ENCODE measurements at places on chromosomes 3 and 15.
A peak's percentile ranks its signal among the peaks of the same experiment; 100 is the strongest.

DNA sequence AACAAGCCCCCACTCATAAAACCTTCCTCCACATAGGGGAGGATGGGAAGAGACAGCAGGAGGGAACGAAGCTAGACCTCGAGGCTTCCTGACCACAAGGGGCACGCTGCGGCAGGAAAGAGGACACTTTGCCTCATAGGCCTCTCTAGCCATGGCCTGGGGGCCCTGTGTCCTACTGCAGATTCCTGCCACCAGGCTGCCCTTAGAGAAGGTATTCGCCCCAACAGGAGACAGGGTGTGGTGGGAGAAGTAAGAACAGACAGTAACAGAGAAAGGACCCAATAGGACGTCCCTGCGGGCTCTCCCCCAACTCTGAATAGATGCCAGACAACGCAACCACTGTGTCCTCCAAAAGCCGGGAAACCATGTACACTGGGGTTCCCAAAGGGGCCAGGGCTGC is 36.8 kb downstream of the ADCY5 start:
- DNase-seq = no peak

DNA sequence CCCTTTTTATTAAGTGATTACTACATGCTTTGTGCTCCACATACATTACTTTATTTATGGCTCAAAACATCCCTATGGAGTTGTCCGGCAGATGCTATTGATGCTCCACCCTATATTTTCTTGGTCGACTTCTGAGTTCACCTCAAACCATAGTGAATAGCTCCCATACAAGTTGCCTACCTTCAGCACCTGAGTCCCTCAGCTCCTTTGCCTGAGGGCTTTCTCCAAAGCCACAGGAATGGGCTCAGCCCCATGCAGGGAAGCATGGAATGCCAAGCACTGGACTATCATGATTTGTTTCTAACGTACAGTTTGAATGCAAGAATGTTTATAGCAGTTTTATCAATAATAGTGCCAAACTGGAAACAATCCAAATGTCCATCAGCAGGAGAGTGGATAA is 124.8 kb upstream of the TNIK start:
- DNase-seq = peak; percentile 9

DNA sequence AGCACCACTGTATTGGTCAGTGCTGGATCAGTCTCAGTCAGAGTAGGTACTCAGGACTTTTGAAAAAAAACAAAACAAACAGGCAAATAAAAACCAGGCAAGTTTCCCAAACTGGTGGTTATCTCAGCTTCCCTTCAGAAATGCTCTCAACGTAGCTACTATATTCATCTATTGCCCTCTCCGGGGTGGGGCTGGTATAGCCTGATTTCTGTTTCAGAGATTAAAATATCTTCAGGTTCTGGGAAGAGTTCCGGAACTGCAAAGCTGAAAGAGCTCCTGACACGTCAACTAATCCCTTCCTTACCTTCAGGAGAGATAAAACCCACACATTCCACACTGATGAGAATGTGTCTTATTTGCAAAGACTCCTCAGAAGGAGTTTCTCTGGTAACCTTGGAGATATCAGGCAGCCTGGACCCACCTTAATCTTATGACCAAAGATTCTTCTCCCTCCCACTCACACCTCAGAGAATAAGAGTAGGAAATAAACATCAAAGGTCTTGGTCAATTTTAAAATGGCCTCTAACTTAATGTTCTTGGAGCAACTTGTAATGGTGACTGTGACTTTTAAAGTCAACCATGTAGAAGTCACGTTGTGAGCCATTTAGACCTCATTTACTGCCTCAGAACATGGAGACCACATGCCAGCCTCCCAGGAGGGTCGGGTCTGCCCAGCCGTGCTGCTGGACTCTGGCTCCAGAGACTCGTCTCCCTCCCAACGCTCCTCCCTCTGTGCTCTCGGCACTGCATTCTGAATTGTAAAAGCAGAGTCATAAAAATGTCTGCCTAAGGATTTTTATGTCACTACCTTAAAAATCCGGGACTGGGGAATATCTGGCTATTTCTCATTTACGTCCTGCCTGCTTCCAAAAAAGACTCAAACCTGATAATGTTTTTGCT is 53.8 kb downstream of the CDCP1 start:
- DNase-seq = peak; percentile 7

- DNase-seq = no peak
Measured at GRCh38 chr3:190497811-190498210, 16.1 kb upstream of the IL1RAP start.

GRCh38 chr15:73700041-73700842 is 16.1 kb downstream of the CD276 start:
- peak; percentile 79 for DNase-seq

DNA sequence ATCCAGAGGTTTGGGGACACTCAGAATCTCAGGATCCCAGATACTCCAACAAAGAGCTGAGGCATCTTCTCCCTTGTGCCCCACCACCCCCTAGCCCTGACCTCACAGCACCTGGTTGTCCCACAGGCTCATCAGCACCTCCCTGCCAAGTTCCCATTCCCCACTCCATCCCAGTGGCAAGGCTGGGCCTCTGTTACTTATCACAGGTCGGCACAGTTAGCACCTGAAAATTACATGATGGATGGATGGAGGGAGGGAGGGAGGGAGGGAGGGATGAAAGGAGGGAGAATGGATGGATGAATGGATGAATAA is 12.8 kb downstream of the MYL3 start:
- no peak for DNase-seq

DNA sequence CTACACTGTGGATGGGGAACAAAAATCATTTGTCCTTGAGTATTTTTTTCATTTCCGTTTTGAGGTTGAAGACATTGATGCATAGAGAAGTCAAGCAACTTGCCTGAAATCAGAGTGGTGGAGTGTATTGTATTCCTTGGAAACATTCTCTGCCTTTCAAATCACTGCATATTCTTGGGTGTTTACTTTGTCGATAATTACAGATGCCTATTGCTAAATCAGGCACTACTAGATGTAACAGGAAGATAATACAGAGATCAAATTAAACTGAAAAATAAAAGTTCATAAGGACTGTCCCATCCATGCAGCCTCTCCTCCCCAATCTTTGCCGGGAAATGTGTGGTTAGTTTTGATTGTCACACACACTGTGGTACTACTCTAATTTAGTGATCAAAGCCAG is 37.4 kb upstream of the VEPH1 start:
- DNase-seq = no peak

DNA sequence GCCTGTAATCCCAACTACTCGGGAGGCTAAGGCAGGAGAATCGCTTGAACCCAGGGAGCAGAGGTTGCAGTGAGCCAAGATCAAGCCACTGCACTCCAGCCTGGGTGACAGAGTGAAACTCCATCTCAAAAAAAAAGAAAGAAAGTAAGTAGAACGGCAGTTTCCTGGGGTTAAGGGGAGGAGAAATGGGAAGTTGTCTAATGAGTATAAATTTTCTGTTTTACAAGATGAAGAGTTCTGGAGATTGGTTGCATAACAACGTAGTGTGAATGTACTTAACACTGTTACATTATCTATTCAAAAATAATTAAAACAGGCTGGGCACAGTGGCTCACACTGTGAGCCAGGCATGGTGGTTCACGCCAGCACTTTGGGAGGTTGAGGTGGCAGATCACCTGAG is 45.4 kb downstream of the GRK7 start:
- no peak for DNase-seq

DNA sequence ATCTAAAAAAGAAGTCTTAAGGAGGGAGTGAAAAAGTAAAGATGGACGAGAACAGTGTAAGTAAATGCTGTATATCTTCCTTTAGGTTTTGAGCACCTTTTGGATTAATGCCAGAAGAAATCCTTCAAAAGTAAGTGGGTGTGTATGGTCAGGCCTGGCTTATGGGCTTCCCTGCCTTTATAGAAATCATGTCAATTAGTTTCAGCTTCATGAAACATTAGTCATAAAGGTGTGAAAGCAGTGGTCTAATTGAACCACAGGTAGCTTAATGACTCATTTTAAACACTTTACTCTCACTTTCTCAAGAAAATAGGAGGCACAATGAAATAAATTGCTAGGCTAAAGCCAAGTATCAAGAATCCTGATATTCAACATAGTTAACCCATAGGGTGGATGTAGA is 467.4 kb upstream of the DPPA4 start:
- no peak for DNase-seq

DNA sequence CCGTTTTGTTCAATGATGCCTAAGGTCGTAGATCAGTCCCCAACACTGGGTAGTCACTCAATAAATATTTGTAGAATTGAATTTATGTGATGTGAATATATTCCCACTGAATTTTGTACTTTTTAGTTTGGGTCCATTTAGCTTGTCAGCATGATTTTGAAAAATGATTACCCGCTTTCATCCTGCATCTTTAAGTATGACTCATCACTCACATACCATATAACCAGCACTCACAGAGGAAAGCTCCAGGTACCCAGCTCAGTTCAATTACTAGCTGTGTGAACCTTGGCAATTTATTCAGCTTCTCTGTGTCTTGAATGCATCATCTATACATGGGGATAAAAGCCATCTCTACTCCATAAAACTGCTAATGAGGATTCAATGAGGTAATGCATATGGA is 2.2 kb upstream of the MLF1 start:
- no peak for DNase-seq

DNA sequence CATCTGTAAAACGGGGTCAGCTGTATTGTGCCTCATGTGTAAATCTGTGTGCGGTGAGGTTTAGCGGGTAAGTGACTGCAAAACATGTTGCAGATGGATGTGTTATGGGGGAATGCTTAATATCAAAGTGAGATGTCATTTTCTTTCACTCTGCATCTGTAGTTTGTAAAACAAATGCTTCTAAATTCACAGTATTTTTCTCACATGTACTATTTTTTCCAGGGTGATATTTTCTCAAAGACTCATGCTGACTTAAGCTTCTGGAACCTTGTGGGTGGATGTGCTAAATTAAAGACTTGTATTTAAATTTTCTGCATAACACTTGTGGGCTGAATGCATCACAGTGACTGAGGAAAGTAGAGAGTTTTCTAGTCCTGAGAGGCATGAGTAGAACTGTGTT is 115.2 kb upstream of the TP63 start:
- no peak for DNase-seq

- no peak for DNase-seq
Measured at GRCh38 chr3:149596134-149596770, 61.6 kb downstream of the WWTR1 start.

DNA sequence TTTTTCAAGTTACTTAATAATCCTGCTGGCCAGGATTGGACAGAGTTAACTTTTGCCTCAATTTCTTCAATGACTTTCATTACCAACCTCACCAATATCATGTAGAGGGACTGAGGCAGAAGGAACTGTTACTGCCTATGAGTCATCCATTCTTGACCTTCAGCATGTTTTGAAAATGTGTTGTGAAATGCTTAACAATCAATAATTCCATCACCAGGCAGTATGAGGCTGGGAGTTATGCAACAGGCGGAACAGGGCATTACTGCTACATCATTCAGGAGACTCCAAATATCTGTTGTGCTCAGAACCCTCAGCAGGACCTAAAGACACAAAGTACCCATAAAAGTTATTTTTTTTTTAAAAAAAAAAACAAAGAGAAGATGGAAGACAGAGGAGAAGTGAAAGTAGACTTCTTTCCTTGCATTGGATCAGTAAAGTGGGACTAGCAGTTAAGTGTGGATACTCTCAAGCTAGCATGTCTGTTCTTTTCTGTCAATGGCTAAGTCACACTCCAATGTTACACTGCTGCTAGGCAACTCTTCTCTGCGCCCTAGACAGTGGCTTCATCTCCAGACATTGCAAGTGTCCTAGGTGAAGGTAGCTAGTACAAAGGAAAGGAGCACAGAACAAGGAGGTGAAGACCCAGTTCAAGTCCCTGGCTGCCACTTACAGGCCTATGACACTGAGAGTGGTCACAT is 184.9 kb upstream of the LPP start:
- no peak for DNase-seq

DNA sequence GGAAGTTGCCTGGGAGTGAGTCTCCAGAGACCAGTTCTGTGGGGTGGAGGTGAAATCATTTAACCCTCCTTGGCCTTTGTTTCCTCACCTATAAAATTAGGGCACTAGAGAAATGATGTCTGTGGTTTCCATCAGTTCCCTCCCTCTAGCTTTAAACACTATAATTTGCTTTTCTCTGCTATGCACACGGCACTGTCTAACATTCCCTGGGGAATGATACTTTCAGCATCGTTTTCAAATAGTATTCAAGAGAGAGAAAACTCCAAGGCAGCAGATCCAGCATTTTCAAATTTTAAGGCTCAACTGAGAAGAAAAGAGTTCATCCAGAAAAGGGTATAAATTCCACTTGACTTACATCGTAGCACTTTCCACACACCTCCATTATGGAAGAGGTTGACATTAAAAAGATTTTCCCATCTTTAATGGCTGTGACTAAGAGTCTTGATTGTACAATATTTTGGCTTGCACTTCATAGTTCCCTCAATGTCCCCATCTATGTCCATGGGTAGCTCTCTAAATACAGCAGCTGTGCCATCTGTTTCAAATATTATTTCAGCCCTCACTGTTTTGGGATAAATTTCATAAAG is 137.7 kb upstream of the ZPLD1 start:
- DNase-seq = no peak

- DNase-seq = no peak
Measured at GRCh38 chr3:37074178-37074577, 80.9 kb downstream of the MLH1 start.

DNA sequence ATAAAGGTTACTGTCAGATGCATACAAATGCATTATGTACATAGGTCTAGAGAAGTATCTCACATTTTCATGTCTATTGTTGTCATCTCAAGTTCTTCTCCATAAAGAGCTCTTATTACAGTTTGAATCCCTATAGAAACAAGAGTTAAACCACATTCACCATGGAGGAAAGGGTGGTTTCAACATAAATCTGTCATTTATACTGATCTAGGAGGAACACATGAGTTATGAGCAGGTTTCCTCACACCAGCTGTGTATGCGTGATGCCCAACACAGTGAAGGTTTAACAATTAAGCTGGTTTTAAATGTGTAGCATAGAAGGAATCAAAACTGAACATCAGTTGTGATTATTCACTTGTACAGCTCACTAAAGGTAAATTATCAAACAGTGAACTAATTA is 251.7 kb downstream of the KCNMB2 start:
- no peak for DNase-seq

- no peak for DNase-seq
Measured at GRCh38 chr3:101878589-101878988, 29.3 kb downstream of the NFKBIZ start.

GRCh38 chr3:186489507-186489906 is 54.7 kb downstream of the CRYGS start:
- no peak for DNase-seq

DNA sequence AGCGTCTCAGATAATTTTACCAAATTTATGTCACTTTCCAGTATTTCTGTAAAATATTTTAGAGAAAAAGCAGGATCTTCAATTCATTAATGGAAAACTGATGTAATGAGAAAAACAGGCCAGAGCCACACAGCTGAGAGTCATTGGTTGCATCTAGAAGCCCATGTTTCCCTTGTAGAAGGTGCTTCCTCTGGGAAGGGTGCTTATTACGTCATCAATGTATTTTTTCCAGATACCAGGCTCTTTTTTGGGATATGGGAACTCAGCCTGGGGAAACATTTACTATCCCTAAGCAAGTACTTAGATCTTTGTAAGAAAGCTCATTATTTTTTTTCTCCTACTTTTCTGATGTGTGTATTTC is 89.1 kb upstream of the PHLDB2 start:
- no peak for DNase-seq

Measured in LoVo (cell line).